ENCODE measurements at places on chromosomes 13 and 19.
A peak's percentile ranks its signal among the peaks of the same experiment; 100 is the strongest.

- DNase-seq, result no peak
Observed at GRCh38 chr13:77833331-77833863, 85.2 kb downstream of the EDNRB start.

GRCh38 chr19:3441089-3441985 lies 39.0 kb downstream of the SMIM24 start:
- no peak for DNase-seq

- no peak for DNase-seq
Observed at GRCh38 chr19:41478875-41479756, 36.2 kb downstream of the ERICH4 start.

- DNase-seq, result no peak
Observed at GRCh38 chr13:94813920-94814475, 101.7 kb upstream of the SOX21 start.

GRCh38 chr13:20222553-20222952 lies 9.6 kb downstream of the GJB6 start:
- no peak for DNase-seq

GRCh38 chr19:2630352-2631001 lies 72.0 kb downstream of the GNG7 start:
- DNase-seq, result no peak

DNA sequence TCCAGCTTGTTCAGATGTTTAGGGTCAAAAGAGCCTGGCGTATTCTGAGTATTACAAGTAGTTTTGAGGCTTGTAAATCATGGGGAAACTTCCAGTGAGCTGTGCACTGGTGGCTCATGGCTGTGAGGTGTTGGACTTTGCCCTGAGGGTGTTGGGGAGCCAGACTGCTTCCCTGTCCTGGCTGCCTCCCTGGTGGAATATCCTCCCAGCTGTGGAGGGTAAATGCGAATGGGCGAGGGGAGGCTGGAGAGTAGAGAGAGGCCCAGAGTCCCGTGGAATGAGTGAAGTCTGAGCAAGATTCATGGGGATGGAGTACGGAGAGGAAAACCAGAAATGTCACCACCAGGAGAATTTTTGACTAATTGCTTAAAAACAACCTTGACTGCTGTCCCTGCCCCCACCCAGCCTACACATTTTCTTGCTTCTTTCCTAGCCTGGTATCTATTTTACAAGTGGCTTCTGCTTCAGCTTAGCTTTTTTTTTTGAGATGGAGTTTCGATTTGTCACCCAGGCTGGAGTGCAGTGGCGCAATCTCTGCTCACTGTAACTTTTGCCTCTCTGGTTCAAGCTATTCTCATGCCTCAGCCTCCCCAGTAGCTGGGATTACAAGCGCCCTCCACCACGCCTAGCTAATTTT lies 3.7 kb downstream of the SNRPA start:
- DNase-seq, result peak; percentile 36

- no peak for DNase-seq
Observed at GRCh38 chr13:65855242-65855805, 1374.8 kb downstream of the PCDH9 start.

- DNase-seq, result no peak
Observed at GRCh38 chr13:43077906-43078305, 54.5 kb downstream of the DNAJC15 start.

GRCh38 chr19:35154525-35155406 lies at the start of gene FXYD5:
TSS of gene FXYD5 (plus strand) at chr19:35154735. CDS start at chr19:35155551, 816 bp downstream.
- DNase-seq, result peak; percentile 74

DNA sequence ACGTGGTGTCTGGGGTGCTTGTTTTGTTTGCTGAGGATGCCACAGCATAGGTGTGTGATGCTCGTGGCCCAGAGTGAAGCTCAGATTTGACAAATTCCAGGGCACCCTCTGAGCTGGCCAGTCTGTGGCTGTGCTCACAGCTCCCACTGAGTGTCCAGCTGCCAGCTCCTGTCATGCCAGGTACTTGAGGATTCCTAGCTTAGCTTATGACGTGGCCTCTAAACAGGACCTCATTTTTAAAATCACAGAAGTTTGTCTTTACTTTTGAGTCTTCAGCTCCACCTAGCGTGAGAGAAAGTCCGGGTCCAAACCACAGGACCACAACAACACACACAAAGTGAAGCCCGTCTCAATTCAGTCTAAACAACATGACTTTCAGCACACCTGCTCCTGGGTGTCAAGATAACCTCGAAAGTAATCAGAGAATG lies 117.3 kb downstream of the RAB20 start:
- DNase-seq, result no peak

GRCh38 chr13:98650396-98651107 lies 73.6 kb upstream of the STK24 start:
- no peak for DNase-seq

GRCh38 chr19:33795370-33796163 lies 1.1 kb upstream of the KCTD15 start:
- DNase-seq, result peak; percentile 42
